GM23248 (cell line): ENCODE measurements at places on chromosomes 7 and 10. TPM values are rescaled to one million over a fixed set of nuclear protein-coding genes. Genes with fewer than 3 reads are reported as not detected.

Gene TMEM196
- not detected in 2 replicates for total RNA-seq

Gene GPNMB
- 38.2 and 48.8 TPM in 2 replicates for total RNA-seq

Gene OPN1SW
- not detected in 2 replicates for total RNA-seq

Gene NPFFR1
- not detected in 2 replicates for total RNA-seq

DNA sequence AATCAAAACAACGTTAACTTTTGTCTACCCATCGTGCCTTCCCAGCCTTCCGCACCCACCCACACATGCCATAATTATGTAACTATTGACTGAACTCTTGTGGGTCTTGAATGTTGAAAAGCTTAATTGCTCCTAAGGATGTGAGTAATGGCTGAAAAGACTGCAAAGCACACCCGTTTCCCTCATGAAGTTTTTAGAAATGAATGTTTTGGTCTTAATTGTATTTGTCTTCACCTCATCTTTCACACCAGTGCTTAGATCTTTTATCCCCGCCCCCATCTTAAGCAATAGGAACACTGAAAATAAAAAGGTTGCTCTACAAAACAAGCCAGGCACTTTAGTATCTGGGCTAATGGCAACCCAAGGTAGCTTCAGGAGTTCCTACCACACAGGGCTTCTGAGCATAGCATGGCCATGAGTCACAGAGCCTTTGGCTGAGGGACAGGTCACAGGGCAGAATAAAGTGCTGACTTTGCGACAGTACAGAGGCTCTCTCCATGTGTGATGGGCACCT, 690.5 kb downstream of the PARD3 start:
- H3K4me3 ChIP-seq, result no peak overlapping the region
- DNase-seq, result peak; percentile 77
- peak overlapping the region; percentile 8 for H3K27ac ChIP-seq
- peaks cover 22% of the 10 kb centered on the region for H3K4me1 ChIP-seq
- no peaks in the 10 kb centered on the region for H3K27me3 ChIP-seq
- H3K36me3 ChIP-seq, result no peaks in the 10 kb centered on the region

- H3K36me3 ChIP-seq, result no peaks in the 10 kb centered on the region
- no peak overlapping the region for H3K4me3 ChIP-seq
- no peak for DNase-seq
- H3K27me3 ChIP-seq, result no peaks in the 10 kb centered on the region
Measured at GRCh38 chr7:77498659-77499379, 38.3 kb upstream of the PTPN12 start.

DNA sequence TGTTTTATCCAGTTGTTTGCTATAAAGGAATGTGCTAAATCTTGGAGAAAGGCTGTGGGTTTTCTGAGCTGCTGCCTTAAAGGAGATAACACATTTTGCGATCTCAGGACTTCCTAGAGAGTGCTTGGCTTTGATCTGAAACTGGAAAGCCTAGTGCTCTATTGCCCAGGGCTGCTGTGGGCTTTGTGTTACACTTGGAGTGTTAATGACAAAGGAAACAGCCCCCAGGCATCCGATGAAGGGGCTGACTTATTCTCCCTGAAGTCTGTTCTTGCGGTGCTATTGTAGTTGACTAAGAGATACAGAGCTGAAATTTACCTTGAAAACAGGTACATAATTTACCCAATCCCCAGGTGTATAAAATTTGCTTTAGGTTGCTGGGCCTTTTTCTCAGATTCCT, 74.5 kb downstream of the SND1 start:
- no peak overlapping the region for H3K4me3 ChIP-seq
- no peaks in the 10 kb centered on the region for H3K27me3 ChIP-seq
- peaks cover 25% of the 10 kb centered on the region for H3K36me3 ChIP-seq
- no peak overlapping the region for H3K27ac ChIP-seq
- no peak for DNase-seq

GRCh38 chr7:90853205-90853604, 257.1 kb downstream of the CDK14 start:
- H3K4me1 ChIP-seq, result no peaks in the 10 kb centered on the region
- no peaks in the 10 kb centered on the region for H3K36me3 ChIP-seq
- no peak overlapping the region for H3K4me3 ChIP-seq
- no peaks in the 10 kb centered on the region for H3K27me3 ChIP-seq
- DNase-seq, result no peak

DNA sequence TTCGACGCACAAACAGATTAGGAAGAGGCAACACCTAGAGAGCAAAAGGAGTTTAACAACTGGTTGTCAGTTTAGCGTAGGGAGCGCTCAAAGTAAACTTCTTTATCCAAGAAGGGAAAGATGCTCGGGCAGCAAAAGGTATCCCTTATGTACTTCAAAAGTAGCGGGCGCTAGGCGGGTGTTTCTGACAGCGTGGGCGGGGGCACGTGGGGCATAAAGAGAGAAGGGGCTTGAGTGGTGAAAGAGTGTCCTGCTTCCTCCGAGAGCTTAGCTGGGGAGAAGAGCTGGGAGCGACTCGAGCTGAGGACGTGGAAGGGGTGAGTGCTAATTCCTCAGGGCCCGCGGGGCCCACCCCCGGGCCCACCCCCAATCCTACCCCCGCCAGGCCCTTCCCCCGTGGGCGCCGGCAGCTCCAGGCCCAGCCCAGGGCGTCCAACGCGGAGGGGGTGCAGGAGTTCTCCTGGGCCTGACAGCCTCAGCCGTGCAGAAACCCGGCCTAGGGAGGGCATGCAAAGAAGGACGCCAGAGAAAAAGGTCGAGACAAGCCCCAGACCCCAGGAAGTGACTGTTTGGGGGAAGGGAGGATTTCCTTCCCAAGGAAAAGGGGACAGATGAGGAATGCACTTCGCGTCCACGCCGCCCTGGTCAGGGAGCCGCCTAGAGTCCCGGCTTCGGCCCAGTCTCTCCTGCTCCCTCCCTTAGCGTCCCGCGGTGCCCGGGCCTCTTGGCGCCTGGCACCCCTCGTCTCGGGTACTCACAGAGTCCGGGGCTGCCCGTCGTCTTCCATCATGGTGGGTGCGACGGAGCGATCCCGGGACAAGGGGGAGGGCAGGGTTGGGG, 868 bp downstream of the TIAL1 start:
- peak; percentile 75 for DNase-seq
- H3K4me1 ChIP-seq, result peaks cover 49% of the 10 kb centered on the region
- H3K27ac ChIP-seq, result peak overlapping the region; percentile 96
- H3K27me3 ChIP-seq, result no peaks in the 10 kb centered on the region
- H3K4me3 ChIP-seq, result peak overlapping the region; percentile 79

DNA sequence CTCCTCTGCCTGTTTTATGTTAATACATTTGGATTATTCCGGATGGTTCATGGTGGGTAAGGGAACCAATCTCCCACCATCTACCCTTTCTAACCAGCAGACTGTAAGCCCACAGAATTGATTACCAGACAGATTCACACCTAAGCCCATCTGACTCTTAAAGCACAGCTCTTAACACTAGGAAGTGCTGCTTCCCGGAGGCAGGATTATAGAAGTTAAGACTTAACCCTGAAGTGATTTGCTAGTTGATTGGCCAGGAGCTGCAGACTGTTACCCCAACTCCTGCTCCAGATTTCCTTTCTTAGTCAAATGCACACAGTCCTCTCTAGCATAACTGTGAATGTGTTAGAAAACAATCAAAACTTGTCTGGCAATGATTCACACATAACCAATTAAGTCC, 221.7 kb downstream of the CDK14 start:
- peak; percentile 2 for DNase-seq
- H3K27me3 ChIP-seq, result no peaks in the 10 kb centered on the region
- H3K4me1 ChIP-seq, result peaks cover 22% of the 10 kb centered on the region
- H3K4me3 ChIP-seq, result no peak overlapping the region
- H3K27ac ChIP-seq, result no peak overlapping the region
- H3K36me3 ChIP-seq, result no peaks in the 10 kb centered on the region
